ENCODE measurements at places on chromosomes 16 and 17.

GRCh38 chr17:79806863-79807720 lies 10.2 kb upstream of the CBX8 start:
- no peak for DNase-seq

- DNase-seq, result peak; percentile 92
These were observed 160.1 kb upstream of the IRX3 start for GRCh38 chr16:54446639-54447038.

DNA sequence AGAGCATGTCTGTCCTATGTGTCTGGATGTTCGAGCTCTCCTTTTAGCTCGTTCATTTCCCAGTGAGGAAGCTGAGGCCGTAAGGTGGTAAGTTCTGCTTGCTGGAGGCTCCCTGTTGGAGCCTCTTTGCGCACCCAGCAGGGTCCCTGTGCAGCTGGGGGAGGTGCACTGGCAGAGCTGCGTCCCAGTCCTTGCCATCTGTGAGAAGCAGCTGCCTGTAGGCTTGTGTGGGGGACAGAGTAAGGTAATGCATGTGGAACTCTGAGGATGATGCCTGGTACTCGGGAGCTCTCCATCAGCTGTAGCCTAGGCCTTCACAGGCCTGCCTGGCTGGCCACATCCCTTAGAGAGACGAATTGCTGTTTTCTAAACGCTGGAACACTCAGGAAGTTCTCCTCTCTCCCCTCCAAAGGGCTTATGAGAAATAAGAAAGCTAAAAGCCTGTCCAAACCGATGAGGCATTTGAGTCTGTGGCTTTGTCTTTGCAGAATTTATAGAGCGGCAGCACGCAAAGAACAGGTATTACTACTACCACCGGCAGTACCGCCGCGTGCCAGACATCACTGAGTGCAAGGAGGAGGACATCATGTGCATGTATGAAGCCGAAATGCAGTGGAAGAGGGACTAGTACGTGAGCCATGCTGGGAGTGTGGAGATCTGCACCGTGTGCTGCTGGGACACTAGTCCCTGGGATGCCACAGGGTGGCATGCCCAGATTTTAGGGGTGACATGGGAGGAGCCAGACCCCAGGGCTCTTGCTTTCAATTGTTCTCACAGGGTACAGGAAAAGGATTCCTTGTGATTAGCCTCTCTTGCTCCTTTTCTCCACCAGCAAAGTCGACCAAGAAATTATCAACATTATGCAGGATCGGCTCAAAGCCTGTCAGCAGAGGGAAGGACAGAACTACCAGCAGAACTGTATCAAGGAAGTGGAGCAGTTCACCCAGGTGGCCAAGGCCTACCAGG lies 1.6 kb downstream of the NDUFB10 start:
- peak; percentile 42 for DNase-seq

DNA sequence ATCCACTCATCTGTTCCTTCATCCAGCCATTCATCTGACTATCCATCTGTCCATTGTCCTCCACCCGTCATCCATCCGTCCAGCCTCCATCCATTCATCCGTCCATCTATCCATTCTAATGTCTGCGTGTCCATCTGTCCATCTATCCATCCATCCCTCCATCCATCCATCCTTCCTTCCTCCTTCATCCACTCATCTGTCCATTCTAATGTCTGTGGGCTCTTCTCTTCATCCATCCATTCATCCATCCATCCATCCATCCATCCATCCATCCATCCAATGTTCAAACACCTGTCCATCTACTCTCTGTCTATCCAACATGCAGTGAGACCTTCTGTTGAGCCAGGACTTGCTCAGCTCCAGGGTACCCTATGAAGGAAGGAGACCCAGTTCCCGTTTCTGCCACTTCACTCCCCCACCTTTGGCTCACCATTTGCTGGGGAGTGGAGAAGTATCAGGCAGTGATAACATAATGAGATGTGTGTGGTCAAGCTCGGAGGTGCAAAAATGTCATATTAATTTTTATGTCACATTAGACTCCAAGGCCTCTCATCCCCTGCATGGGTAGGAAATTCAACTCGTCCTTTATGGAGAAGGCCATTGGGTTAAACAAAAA lies 36.5 kb upstream of the ADGRG1 start:
- DNase-seq, result no peak

DNA sequence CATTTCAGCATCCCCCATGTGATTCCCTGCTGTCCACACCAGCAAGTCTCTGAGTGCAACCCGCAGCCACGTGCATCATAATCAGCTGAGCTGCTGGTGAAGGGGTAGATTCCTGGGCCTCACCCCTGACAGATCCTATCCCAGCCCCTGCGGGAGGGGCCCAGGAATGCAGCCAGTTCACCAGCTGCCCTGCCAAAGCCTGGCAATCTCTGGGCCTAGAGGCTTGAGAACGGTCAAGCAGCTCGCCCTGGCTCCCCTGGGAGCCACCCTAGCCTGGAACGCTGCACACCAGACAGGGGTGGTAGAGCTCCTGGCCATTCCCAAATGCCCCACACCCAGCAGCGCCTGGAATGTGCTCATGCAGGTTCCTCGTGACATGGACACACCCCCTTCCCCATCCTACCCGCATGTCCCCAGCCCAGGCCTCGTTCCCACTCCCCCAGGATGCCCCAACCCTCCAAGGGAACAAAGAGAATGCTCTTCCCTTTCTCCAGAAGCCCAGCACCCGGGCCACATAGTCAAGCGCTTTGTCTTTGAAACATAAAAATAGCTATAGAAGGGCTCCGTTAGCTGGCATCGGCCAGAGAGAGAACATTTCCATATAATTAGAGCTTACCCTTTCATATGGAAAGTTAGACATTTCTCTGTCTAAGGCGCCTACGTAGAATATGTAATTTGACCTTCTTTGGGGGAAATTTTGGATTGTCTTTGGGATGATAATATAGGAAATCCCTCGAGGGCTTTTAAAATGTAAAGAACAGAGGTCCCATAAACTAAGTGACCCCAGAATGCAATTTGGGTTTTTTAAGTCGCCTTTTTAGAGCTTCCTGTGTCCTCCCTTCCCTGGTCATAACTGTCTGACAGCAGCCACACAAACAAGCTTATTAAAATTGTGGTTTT lies 3.4 kb downstream of the CEP295NL start:
- DNase-seq, result no peak

DNA sequence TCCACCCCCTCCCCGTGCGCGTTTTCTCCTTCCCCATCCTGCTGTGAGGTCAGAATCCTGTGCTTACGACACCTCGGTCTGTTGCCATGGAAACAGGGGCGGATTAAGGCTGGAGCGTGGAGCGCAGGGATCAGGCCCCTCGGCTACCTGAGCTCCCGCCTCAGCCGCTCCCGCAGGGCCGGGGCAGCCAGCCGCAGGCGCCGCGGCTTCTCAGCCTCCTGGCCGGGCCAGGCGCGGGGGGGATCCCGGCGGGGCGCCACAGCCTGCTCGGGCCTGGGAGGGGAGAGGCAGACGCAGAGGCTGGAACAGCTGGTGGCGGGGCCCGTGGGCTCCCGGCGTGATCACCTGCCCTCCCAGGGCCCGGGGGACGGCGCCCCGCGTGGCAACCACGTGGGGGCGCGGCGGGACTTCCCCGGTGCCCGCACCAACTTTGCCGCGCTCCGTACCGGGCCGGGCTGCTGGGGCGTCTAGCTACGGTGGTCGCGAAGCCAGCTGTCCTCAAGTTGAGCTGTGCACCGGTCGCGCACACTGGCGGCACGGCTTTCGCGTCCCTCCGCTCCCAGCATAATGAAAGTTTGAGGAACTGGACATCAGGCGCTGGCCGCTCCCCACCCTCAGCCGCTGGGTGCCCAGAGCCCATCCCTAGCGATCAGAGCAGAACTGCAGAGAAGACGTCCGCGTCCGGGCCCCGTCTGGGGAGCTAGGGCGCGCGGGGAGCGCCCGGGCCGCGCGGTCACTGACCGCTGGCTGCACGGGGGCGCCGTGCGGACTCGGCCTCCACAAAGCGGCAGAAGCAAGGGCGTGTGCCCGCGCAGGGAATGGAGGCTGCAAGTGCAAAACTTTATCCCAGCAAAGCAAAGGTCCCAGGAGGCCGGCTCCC lies 1.2 kb downstream of the RTN4RL1 start:
- peak; percentile 25 for DNase-seq

GRCh38 chr16:48383877-48384519 lies 1.2 kb downstream of the SIAH1 start:
- DNase-seq, result peak; percentile 42

- DNase-seq, result peak; percentile 91
These were observed 106.8 kb downstream of the ZNF778 start for GRCh38 chr16:89324056-89325010.

DNA sequence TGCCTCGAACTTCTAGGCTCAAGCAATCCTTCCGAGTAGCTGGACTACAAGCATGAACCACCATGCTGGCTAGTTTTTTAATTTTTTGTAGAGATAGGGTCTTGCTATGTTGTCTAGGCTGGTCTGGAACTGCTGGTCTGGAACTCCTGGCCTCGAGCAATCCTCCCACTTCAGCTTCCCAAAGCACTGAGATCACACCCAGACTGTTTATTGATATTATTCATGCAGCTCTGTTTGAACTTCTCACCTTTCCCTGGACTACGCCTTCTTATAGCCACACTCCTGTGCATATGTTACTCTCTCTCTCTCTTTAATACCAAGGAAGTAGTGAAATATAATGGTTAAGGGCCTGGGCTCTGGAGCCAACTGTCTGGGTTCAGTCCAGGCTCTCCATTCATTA lies 4.6 kb downstream of the COG7 start:
- peak; percentile 14 for DNase-seq

GRCh38 chr17:45008216-45008615 lies 40.1 kb upstream of the C1QL1 start:
- DNase-seq, result no peak

DNA sequence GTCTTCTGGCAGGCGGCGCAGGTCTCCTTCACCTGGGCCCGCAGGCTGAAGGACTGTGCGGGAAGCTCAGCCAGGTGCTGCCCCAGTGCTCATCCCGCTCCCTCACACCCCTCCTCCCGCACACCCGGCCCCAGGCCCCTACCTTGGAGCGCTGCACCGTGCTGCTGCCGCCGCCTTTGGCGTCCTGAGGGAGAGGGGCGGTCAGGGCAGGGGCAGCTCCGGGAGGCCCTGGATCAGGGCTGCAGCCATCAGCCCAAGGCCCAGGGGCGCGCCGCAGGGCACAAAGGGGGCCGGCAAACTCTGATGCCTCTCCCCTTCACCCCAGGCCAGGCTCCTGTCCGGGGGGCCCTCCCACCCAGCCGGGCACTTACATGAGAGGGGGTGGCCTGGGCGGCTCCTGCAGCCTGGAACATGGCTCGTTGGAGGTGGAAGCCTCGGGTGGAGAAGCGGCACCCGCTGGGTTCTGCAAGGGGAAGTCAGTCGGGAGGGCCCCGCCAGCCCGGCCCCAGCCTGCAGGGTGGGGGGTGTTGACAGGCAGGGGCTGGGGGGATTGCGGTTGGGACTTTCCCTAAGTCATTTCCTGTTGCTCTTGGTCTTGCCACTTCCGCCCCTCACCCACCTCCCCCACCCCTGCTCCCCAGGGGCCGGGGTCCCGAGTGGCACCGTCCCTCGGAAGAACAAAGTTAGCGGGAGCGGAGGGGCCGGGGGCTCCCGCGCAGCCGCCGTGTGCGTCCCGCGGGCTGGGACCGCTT lies 863 bp downstream of the LIMD2 start:
- peak; percentile 61 for DNase-seq

GRCh38 chr16:20774703-20775362 lies 11.0 kb downstream of the ACSM3 start:
- peak; percentile 47 for DNase-seq

- peak; percentile 60 for DNase-seq
These were observed 12.9 kb upstream of the CMIP start for GRCh38 chr16:81431554-81432353.

DNA sequence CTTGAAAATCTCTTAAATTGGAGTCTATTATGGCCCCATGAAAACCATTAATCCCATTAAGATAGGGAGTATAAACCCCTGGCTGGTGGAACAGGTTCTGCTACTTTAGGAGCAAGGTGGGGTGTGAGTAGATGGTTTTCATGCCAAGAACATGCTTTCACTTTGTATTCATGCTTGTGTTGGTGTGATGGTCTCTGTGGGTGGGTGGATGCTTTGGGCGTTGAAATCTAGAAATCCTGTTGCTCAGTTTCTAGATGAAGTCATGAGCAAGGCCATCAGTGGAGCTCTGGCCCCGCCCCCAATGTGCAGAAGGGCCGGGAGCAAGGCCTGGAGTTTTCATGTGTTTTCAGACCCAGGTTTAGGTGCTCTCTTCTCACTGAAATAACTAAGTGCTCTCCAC lies 20.1 kb downstream of the PLD6 start:
- DNase-seq, result no peak

DNA sequence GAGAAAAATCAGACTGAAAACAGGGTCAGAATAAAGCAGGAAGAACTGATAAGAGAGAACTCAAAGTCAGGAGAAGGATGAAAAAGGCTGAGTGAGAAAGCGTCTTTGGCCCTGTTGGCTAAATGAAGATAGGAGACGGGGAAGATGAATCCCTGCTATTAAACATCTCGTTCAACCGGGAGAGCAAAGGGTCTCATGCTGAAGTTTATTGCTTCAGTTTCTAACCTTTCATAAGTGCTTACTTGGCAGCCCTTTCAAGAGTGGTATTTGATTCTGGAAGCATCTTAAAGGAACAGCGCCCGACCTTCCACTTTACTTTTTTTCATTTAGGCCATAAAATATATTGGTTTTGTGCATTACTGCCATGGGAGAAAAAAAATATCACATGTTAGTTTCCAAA lies 288.3 kb upstream of the RBFOX1 start:
- DNase-seq, result no peak
